Cardiac septum (tissue), 1 donor: ENCODE measurements at places on chromosomes 4 and X. TPM values are rescaled to one million over a fixed set of nuclear protein-coding genes. Genes with fewer than 3 reads are reported as not detected.
A peak's percentile ranks its signal among the peaks of the same experiment; 100 is the strongest.

GSX2 gene
- total RNA-seq, result not detected

SPARCL1 gene
- total RNA-seq, result 202 TPM

DNA sequence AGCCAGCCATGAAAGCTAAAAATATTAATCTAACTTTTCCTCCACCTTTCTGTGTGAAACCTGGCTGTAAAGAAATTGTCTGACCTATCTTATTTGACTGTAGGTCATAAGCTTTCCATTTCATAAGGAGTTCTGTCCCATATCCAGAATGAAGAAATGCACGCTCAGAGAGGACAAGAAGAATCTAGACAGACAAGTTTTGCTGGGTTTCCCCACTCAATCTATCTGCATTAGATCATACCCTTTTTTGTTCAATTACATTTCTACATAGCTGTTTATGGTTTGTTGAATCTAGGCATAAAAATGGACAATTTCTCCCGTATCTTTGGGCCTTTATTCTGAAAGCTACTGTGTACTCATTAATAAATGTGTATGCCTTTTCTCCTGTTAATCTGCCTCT, 1495.1 kb downstream of the C4orf33 start:
- DNase-seq, result no peak

DNA sequence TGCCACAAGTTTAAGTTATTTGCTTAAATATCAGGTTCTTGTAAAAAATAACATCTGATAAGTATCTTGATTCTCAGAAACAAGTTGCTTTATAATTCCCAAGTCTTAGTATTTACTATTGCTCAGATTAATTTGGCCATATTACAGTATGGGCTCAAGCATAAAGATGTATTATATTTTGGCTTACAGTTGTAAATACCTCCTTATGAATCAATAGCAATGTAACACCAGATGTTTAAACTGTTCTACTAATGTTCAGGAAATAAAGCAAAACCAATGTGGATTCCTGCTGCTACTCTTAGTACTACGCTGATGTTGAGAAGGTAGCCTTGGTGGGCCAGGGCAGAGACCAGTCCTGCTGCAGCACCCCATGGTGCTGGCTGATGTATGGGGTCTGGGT, 102.7 kb downstream of the MGST2 start:
- no peak for DNase-seq

- no peak for DNase-seq
Measured at GRCh38 chr4:9781343-9782135, at the start of gene DRD5. Gene DRD5, plus strand, starts transcription at chr4:9781634. Its CDS starts 396 bp downstream, at chr4:9782030.

GRCh38 chr4:11069581-11070211, 359.0 kb downstream of the HS3ST1 start:
- no peak for DNase-seq

GRCh38 chr4:183422962-183423631, 21.3 kb upstream of the CDKN2AIP start:
- DNase-seq, result no peak

GRCh38 chr4:23613782-23614181, 276.1 kb downstream of the PPARGC1A start:
- no peak for DNase-seq

GRCh38 chr4:64079316-64079715, 329.9 kb downstream of the TECRL start:
- DNase-seq, result no peak

DNA sequence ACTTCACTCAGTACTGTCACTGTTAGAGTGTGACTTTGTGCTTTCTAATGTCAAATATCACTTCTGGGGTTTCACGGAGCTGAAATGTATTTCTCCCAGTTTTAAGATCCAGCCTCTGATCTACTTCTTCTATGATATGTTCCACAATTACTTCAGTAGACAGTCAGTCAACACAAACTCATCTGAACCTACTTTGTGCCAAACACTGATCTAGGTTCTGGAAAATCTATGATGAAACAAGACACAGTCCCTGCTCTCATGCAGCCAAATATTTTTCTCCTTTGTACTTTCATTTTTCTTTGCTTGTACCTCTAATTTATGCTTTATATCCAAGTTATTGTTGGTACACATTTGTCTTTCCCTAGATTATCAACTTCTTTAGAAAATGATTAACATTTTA, 641.3 kb upstream of the FTHL17 start:
- DNase-seq, result no peak

- DNase-seq, result peak; percentile 82
Measured at GRCh38 chr4:145936142-145936996, 2.3 kb downstream of the ZNF827 start.

- no peak for DNase-seq
Measured at GRCh38 chr4:22215084-22215483, 266.5 kb upstream of the KCNIP4 start.
